ENCODE measurements at places on chromosomes 6 and 20. TPM values are rescaled to one million over a fixed set of nuclear protein-coding genes. Genes with fewer than 3 reads are reported as not detected.

GRCh38 chr6:108736002-108736361, 112.2 kb upstream of the ARMC2 start:
- no peak for DNase-seq

DNA sequence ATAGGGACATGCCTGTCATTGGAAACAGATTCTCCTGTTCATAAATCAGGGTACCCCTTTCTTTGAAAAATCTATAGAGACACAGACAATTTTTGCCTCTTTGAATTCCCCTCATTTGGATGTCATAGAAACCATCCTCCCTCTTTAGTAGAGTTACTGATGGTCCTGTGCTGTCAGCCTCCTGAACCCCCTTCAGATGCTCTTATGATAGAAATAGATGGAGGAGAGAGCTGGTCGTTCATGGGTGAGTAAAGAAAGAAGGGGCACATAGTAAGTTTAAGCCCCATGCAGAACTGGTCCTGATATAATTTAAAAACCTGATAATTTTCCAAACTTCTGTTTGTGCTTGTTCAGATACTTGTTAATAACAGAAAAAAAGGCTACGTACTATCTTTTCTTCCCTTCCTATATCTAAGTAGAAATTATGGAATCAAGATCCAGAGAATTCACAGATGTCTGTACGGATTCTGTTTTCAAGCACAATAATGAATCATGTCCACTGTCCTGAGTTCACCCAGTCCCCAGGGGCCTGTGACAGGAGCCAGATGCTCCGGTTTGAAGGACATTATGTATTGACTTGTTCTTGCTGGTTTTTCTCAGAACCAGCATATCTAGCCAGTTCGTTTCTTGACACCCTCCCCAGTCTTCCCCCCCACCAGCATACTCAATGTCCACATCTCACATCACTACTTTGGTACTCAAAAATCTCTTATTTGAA, 78.1 kb downstream of the NCOA7 start:
- no peak for DNase-seq

- DNase-seq = no peak
These were observed 74.1 kb downstream of the PRDM1 start for GRCh38 chr6:106160189-106160588.

GRCh38 chr20:25039697-25040437, 18.1 kb downstream of the ACSS1 start:
- peak; percentile 94 for DNase-seq

DNA sequence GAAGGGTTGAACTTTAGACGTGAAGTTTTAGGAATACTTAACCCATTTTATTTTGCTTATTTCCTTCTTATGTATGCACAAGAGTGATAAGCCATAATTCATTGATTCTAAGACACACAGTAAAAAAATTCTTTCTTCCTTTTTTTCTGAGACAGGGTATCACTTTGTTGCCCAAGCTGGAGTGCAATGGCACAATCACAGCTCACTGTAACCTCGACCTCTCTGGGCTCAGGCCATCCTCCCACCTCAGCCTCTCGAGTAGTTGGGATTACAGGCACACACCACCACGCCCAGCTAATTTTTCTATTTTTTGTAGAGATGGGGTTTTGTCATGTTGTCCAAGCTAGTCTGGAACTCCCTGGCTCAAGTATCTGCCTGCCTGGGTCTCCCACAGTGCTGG, 116.6 kb upstream of the RNF24 start:
- no peak for DNase-seq

DNA sequence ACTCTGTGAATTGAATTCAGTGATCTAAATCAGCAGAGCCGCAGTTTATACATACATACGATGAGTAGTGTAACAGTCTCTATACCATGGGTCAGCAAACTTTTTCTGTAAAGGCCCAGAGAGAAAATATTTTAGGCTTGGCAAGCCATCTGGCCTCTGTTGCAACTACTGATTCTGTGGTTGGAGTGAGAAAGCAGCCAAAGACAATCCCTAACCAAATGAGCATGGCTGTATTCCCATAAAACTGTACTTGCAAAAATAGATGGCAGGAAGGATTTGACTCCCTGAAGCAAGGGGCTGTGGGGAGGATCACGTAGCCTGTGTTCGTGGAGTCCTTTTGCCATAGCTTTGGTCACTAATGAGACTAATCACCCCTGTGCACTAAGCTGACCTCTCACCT, 17.9 kb upstream of the MOCS1 start:
- no peak for DNase-seq

GRCh38 chr20:15945289-15945688, 628.0 kb downstream of the KIF16B start:
- DNase-seq = no peak

GRCh38 chr6:148027201-148027600, 315.4 kb upstream of the SASH1 start:
- DNase-seq = no peak

DNA sequence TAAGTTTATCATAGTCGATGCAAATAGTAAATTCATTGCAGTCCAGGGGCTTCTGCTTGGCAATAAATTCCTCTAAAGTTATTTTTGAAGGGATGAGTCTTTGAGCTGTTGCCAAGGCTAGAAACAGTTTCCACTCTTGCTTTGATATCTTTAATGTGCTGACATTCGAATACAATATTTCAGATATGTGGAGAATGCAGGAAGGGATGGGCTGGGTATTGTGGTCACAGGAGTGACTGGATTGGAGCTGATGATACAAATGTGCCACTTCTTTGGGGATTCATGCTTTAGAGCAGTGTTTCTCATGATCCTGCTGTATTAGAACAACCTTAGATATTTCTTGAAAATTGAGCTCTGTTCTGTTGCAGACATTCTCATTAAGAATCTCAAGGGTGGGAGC, 139.0 kb downstream of the PRDM13 start:
- no peak for DNase-seq

- DNase-seq = no peak
These were observed 10.8 kb downstream of the SIM1 start for GRCh38 chr6:100453701-100454521.

DNA sequence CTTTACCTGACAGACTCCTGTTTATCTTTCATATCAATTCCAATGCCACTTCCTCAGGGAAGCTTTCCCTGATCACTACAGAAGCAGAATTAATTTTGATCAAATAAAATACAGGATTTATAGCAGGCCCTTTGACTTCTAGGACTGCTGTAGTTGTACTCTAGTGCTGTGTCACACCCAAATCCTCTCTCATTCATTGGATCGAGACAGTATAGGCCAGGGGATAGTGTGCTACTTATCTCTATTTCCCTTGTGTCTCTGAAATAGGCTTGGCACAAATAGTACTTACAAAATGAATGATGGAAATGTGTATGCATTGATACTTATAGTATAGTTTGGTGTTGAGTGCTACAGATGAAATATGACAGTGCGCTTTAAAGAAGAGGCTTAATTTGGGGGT, 19.8 kb downstream of the RALY start:
- DNase-seq = no peak

GRCh38 chr6:75526502-75527127, 33.0 kb upstream of the FILIP1 start:
- DNase-seq = peak; percentile 76

DNA sequence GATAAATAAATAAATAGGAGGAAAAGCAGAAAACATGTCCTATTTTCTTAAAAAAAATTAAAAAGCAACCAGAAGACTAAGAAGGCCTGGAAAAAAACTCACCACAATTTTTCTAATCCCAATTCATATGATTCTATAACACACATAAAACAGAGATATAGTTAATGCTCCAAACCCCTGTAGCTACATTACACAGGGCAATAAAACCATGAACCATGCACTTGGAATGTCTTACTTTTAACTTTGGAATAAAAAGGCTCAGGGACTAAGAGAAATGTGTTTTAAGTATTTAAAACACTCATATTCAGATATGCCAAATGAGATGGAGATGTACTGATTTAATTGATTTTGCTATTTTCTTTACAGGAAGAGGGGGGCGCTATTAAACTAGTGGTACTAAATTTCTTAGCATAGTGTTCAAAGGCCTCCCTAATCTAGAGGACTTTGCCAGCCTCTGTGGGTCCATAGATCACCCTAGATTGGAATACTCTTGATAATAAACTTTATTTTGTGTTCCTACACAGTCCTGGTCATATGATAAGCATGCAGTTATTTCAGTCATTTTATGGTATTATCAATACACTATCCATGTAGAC, 30.3 kb upstream of the GCM1 start:
- no peak for DNase-seq

SSTR4 gene
- total RNA-seq = not detected

ENTPD6 gene
- total RNA-seq = 53.5 TPM

TASP1 gene
- total RNA-seq = 7.1 TPM

EGFL8 gene
- total RNA-seq = 6.4 TPM

ADAM33 gene
- not detected for total RNA-seq

CAGE1 gene
- not detected for total RNA-seq

Measured in SJCRH30 (cell line).